ENCODE measurements at places on chromosomes 7 and 10. TPM values are rescaled to one million over a fixed set of nuclear protein-coding genes. Genes with fewer than 3 reads are reported as not detected.

OPN4 gene
- not detected for total RNA-seq

ADRA2A gene
- total RNA-seq, result not detected

ENTPD1 gene
- 12.9 TPM for total RNA-seq

SFTPD gene
- not detected for total RNA-seq

Data from activated T-cell treated with anti-CD3 and anti-CD28 coated beads, Interleukin-2, amount 50 U/mL, for 72 hours (primary cell).